Activated naive CD4-positive, alpha-beta T cell (primary cell): ENCODE measurements at places on chromosomes 16 and 17.

GRCh38 chr17:48567209-48567608 is 10.9 kb downstream of the HOXB4 start:
- no peak for DNase-seq

GRCh38 chr17:31523862-31524730 is 132.6 kb downstream of the RAB11FIP4 start:
- no peak for DNase-seq

- no peak for DNase-seq
These were observed 90.8 kb downstream of the STX8 start for GRCh38 chr17:9484789-9485188.

GRCh38 chr16:62149631-62150030 is 113.4 kb upstream of the CDH8 start:
- DNase-seq = no peak

- no peak for DNase-seq
These were observed 2.4 kb upstream of the EIF1 start for GRCh38 chr17:41686281-41686680.
